T-helper 17 cell (primary cell): ENCODE measurements at places on chromosomes 7 and 10.

GRCh38 chr7:157526913-157527634 is 190.3 kb downstream of the DNAJB6 start:
- no peak for DNase-seq

- DNase-seq = no peak
These were observed 76.8 kb upstream of the LRRN3 start for GRCh38 chr7:111014079-111014478.

DNA sequence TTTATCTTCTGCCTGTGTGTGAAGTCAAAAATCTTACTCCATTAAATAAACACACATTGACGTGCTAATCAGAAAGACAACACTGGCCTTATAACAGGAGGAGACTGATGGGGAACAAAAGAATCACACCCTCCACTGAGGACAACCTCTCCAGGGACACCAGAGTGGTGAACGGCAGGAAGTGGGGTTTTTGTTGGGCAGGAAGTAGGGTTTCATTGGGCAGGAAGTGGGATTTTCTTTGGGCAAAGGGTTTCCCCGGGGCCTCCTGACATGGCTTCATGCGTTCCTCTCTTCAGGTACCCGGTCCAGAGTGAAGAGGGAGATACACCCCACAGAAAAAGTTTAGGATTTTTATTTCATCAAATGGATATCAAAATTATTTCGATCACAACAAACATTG is 30.6 kb downstream of the ADARB2 start:
- no peak for DNase-seq

- no peak for DNase-seq
These were observed 7.9 kb downstream of the SLC25A28 start for GRCh38 chr10:99612167-99612831.

DNA sequence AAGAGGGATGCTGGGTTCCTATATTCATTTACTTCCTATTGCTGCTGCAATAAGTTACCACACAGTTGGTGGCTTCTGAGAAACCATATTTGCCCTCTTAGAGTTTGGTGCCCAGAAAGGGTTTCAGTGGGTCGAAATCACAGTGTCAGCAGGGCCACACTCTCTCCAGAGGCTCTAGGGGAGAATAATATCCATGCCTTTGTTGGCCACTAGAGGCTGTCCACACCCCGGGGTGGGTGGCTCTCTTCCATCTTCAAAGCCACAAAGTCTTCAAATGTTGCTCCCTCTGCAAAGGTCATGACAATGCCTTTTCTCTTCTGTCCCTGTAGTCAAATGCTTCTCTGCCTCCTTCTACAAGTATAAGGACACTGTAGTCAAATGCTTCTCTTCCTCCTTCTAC is 989.4 kb downstream of the CCSER2 start:
- DNase-seq = no peak
